Stimulated activated CD8-positive, alpha-beta memory T cell treated with anti-CD3 and anti-CD28 coated beads, Interleukin-15, amount 100 ng/mL, for 48 hours (primary cell): ENCODE measurements at places on chromosomes 3 and 15.

GRCh38 chr15:31974855-31975829 lies 55.2 kb upstream of the CHRNA7 start:
- no peak for DNase-seq

GRCh38 chr15:58409861-58410260 lies 21.9 kb upstream of the LIPC start:
- DNase-seq: no peak

- no peak for DNase-seq
These were observed 80.5 kb upstream of the CDIN1 start for GRCh38 chr15:36498916-36499315.

DNA sequence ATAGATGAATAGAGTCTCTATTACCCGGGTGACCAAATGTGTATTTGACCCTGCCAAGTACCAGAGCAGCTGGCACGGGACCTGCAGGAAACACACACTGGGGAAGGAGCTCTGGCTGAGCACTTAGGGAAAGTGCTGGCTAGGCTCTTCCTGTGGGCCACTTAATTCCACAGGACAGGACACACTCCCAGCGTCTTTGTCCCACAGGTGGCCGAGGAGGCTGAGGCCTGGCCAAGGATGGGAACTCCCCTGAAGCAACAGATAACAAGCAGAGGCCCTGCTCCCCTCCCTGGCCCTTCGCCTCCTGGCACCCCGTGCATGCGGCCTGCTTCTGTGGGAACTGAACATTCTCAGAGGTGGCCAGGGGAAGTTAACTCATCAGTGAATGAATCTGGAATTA lies 180.8 kb downstream of the ATP10A start:
- DNase-seq: no peak

- no peak for DNase-seq
These were observed 114.8 kb downstream of the WDR76 start for GRCh38 chr15:43941555-43941954.
